ENCODE measurements at places on chromosomes 11 and 22.

GRCh38 chr11:134139303-134139872 is 70.5 kb downstream of the JAM3 start:
- DNase-seq: no peak

- no peak for DNase-seq
Measured at GRCh38 chr11:75032550-75032935, 43.8 kb downstream of the NEU3 start.

- no peak for DNase-seq
Measured at GRCh38 chr11:14070896-14071295, 108.4 kb downstream of the SPON1 start.

- no peak for DNase-seq
Measured at GRCh38 chr22:50339945-50340879, 2.9 kb upstream of the PPP6R2 start.

GRCh38 chr22:41976961-41977566 is 7.8 kb downstream of the SEPTIN3 start:
- no peak for DNase-seq

- DNase-seq: no peak
Measured at GRCh38 chr11:66614073-66614472, 2.4 kb upstream of the RBM14 start.

- no peak for DNase-seq
Measured at GRCh38 chr11:62137276-62137861, 13.6 kb downstream of the INCENP start.

- DNase-seq: no peak
Measured at GRCh38 chr11:28269586-28269985, 161.4 kb downstream of the METTL15 start.

- peak; percentile 46 for DNase-seq
Measured at GRCh38 chr11:32052215-32052614, 38.7 kb upstream of the RCN1 start.

GRCh38 chr11:16780698-16781550 is 42.5 kb downstream of the C11orf58 start:
- DNase-seq: no peak

GRCh38 chr22:22552630-22553029 is 6.4 kb downstream of the PRAME start:
- peak; percentile 54 for DNase-seq

DNA sequence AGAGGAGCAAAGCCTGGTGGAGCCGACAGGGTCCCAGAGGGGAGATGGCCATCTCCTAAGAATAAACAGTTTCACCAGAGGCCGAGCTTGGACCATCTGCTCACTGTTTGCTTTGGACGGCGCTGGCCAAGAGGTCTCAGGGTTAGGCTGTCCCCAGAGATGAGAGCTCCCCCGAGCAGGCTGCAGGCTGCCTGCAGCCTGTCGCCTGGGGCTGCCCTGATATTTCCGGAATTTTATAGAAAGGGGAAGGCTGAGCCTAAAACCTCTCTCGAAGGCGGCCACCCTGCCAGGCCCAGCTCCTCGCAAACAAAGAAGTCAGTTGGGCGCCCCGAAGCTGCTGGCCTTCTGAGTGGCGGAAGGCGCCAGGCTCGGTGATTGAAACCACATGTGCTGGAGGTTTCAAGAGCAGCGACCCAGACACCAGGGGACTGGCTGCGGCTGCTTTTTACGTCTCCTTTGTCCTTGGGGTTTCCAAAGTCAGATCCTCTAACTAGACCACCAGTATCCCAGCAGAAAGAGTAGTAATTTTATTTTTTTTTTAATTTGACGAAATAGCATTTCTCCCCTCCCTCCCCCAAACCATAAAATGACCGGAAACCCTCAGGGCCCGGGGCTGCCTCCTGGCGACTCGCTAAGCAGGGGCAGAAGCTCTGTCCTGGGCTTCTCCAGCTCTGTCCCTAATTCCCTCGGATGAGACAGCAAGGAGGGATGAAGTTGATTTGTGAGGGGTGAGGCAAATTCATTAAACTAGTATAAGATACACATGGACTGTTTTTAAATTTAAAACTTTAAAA is 57.4 kb downstream of the CLMP start:
- peak; percentile 38 for DNase-seq

DNA sequence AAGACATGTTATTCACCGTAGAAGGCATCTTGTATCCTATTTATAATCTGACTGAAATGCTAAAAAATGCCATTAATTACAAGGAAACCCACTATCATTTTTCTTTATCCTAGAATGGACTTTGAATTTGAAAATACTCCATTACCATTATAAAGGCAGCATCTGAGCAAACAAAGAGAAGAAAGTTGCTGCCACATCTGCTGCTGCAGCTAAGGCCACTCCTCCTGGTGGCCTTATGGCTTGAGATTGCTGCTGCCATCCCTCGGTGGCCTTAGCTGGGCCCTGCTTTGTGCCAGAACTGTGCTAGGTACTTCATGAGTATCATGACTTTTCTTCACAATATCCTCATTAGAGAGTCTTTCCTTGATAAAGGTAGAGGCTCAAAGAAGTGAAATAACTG is 1210.1 kb upstream of the TENM4 start:
- DNase-seq: no peak

DNA sequence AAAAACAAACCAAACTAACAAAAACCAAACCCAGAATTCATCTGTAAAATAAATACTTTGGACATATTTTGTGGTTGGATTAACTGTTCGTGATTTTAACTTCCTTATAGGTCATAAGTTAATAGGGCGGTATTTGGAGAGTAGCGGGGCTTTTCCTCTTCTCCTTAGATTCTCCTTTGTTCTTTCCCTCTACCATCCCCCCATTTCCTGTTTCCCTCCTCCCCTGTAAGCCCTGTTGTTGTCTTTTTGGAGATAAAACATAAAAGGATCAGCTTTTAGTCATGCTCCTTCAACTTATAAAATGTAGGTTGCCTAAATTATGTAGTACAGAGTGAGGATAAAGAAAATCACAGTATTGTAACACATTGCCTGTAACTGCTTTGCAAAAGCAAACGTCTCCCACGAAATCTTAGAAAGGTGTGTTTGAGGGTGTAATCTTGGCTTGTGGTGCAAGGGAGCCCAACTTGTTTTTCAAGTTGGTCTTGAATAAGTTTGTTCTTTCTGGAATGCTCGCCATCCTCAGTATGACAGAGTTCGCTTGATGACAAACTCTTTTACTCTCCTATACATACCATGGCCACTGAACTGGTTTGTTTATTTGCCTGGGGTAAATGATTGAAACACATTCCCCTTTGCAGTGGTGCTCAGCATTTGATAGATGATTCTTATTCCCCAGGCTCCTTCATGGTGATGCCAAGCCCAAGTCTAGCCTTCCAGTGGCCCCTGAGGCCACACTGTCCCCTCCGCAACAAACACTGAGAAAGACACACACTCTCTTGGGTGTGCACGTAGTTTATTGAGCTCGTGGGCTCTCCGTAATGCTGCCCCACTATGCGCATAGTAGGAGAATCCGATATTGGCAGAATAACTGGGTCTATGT is 49.4 kb downstream of the TEAD1 start:
- no peak for DNase-seq

DNA sequence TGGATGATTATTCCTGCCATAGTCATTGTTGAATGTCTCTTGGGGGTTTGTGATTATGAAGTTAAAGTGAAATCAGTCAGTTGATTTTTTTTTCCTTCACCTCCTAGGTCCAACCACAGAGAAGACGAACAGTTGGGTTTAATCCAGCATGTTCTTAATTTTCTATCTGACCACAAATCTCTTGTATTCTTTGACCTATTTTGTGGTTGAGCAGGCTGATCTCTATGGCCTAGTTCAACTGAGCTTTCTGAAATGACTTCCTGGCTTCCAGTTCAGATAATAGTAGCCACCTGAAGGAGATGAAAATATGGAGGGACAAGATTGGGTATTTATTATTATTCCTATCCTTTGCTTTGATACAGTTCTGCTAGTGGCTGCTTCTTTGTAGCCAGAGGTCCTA is 5.2 kb upstream of the OR56A5 start:
- no peak for DNase-seq

DNA sequence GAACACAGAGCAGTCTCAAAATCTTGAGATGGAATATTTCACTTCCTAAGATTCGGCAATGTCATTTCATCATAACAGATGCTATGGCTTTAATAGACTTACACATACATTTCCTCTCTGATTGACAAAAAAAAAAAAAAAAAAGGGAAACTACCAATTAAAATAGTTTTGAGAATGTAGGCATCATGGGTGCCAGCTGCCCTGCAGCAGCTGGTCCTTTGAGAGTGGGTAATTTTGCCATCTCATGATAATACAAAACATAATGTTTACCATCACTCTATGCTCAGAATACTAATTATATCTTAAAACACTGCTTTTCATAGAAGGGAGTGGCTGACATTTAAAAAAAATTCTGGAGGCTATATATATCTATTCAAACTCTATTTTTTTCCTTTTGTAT is 775.6 kb upstream of the CCDC90B start:
- no peak for DNase-seq

GRCh38 chr11:106996691-106997090 is 21.6 kb downstream of the GUCY1A2 start:
- no peak for DNase-seq

DNA sequence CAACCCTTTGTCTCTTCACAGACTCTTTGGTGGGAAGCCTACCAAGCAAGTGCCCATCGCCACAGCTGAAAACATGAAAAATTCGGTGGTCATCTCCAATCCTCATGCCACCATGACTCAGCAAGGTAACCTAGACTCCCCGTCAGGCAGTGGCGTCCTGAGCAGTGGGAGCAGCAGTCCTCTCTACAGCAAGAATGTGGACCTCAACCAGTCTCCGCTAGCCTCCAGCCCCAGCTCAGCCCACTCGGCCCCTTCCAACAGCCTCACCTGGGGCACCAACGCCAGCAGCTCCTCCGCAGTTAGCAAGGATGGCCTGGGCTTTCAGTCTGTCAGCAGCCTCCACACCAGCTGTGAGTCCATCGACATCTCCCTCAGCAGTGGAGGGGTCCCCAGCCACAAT is 111.6 kb downstream of the DBX1 start:
- DNase-seq: no peak

DNA sequence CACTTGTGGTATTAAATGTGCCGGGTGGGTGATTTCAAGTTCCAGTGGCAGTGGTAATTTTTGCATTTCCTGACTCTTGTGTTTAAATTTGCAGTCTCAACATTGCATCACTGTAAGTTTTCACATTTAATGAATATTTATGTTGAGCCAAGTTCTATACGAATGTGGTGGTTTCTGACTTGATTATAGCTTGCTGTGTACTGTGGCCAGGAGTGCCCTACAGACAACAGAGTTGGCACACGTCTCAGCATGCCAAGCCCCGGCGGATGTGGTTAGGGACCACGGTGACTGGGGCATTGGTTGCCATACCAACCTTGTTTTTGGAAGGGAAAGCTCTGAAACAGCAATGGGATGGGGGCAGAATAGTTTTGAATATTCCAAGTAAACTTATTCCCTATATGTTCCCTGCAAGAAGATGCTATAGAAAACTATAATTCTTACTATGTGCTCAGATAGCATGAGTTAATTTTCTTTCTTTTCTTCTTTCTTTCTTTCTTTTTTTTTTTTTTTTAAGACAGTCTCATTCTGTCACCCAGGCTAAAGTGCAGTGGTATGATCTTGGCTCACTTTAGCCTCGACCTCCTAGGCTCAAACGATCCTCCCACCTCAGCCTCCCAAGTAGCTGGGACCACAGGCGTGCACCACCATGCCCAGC is 16.0 kb downstream of the ZNRF3 start:
- DNase-seq: no peak

DNA sequence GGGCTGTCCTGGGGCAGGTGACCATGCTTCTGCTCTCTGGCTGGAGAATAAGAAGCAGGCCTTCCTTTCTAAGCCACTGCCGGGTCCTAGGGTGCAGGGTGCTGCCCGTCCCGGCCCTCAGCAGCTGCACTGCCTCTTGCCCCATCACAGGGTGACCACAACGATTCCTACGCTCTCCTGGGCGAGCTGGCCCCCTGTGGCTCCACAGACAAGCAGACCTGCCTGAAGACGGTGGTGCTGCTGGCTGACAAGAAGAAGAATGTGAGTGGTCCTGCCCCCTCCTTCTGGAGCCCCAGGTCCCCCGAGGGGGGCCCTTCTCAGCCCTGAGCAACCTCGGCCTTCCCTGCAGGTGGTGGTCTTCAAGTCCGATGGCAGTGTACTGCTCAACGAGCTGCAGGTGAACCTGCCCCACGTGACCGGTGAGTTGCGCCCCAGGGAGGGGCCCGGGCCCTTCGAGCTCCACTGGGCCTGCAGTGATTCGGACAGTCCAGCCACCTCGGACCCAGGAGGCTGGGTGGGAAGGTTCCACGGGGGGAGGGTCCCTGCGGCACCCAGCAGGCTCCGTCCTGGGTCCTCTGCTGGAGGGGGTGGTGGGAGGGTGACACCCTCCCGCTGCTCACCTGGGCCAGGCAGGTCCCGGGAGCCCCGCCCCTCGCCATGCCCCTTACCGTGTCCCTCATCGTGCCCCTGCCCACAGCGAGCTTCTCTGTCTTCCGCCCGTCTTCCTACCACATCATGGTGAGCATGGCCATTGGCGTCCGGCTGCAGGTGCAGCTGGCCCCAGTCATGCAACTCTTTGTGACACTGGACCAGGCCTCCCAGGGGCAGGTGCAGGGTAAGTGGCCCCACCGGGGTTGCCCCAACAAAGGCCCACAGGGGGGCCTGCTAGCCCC is 8.3 kb downstream of the MUC2 start:
- DNase-seq: no peak

DNA sequence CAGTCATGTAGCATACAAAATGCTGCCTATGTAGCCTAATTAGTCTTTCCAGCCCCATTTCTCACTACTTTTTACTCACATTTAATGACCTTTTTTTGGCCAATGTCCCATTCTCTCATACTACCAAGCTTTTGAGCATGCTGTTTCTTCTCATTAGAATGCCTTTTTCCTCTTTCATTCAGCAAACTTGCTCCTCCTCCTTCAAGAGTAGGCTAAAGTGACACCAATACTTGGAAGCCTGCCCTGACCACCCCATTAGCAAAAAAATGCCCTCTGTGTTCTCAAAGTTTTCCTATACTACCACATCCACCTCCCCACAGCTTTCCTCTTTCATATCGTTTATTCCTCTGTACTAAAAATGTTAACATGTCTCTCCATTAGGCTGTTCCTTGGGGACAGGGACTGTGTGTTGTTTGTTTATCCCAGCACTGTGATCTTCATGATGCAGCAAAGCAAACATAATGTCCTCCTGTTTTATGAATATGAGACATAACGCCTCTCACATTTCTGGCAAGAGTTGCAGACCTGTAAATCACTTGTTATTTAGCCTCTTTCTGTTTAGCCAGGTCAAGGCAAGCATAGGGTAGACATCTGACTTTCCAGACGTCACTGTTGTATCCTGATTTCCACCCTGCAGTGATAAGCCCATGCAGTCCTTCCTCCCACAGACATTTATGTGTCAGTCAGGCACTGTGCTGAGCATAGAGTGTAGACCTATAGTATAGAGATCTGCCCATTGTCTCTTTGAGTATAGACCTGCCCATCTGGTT is 62.0 kb upstream of the UCP3 start:
- DNase-seq: no peak

All from GM13976 (cell line).